ENCODE measurements at places on chromosomes 11 and 22. TPM values are rescaled to one million over a fixed set of nuclear protein-coding genes. Genes with fewer than 3 reads are reported as not detected.

The FERMT3 gene
- total RNA-seq: 176 TPM

The GSTT4 gene
- total RNA-seq: not detected

The MS4A4E gene
- total RNA-seq: not detected

The RGL4 gene
- 24.1 TPM for total RNA-seq

The FOLR2 gene
- not detected for total RNA-seq

The FAM111B gene
- 22.6 TPM for total RNA-seq

The CD3G gene
- 103 TPM for total RNA-seq

The SCGB1D4 gene
- total RNA-seq: not detected

The INS gene
- total RNA-seq: not detected

The GRAP2 gene
- total RNA-seq: 29.4 TPM

The DDX25 gene
- not detected for total RNA-seq

The LRRN4CL gene
- total RNA-seq: not detected

- H3K4me3 ChIP-seq: peak overlapping the region; percentile 62
- H3K36me3 ChIP-seq: peaks cover 2% of the 10 kb centered on the region
- peak overlapping the region; percentile 79 for H3K27ac ChIP-seq
- H3K27me3 ChIP-seq: no peaks in the 10 kb centered on the region
- DNase-seq: peak; percentile 83
These were observed 10.5 kb upstream of the C11orf24 start for GRCh38 chr11:68282141-68282860.

DNA sequence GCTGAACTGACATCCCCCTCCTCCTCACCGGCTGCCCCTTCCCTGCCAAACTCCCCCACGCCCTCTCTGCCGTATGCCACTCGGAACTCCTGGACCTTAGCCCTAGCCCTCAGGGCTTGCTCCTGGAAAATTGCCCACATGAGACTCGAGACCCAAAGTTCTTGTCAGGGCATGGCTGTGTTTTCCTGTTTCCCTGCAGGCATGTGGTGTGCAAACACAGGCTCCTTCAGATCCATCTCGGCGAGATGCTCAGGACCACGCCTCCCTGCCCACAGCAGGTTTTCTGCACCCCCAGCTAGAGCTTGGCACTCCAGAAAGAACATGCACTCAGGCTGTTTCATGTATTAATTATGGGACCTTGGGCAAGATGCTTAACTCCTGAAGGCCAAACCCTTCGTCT lies 1480.4 kb downstream of the BRD1 start:
- no peak overlapping the region for H3K4me3 ChIP-seq
- no peaks in the 10 kb centered on the region for H3K36me3 ChIP-seq
- DNase-seq: no peak

GRCh38 chr11:109970516-109971183 lies 122.5 kb upstream of the ZC3H12C start:
- H3K36me3 ChIP-seq: no peaks in the 10 kb centered on the region
- peaks cover 6% of the 10 kb centered on the region for H3K4me1 ChIP-seq
- H3K27ac ChIP-seq: no peak overlapping the region
- DNase-seq: no peak

GRCh38 chr11:69333879-69334278 lies 39.9 kb downstream of the MYEOV start:
- H3K27me3 ChIP-seq: no peaks in the 10 kb centered on the region
- no peak overlapping the region for H3K4me3 ChIP-seq
- no peak overlapping the region for H3K27ac ChIP-seq
- H3K36me3 ChIP-seq: peaks cover 2% of the 10 kb centered on the region
- no peak for DNase-seq
- peaks cover 28% of the 10 kb centered on the region for H3K4me1 ChIP-seq

GRCh38 chr11:125285844-125286243 lies 121.3 kb downstream of the PKNOX2 start:
- no peak overlapping the region for H3K27ac ChIP-seq
- H3K36me3 ChIP-seq: no peaks in the 10 kb centered on the region
- H3K27me3 ChIP-seq: peaks cover 2% of the 10 kb centered on the region
- no peak for DNase-seq
- H3K4me3 ChIP-seq: no peak overlapping the region

- peaks cover 1% of the 10 kb centered on the region for H3K27me3 ChIP-seq
- H3K36me3 ChIP-seq: peaks cover 5% of the 10 kb centered on the region
- DNase-seq: no peak
- no peaks in the 10 kb centered on the region for H3K4me1 ChIP-seq
These were observed 65.0 kb downstream of the SLC36A4 start for GRCh38 chr11:93132836-93133235.

DNA sequence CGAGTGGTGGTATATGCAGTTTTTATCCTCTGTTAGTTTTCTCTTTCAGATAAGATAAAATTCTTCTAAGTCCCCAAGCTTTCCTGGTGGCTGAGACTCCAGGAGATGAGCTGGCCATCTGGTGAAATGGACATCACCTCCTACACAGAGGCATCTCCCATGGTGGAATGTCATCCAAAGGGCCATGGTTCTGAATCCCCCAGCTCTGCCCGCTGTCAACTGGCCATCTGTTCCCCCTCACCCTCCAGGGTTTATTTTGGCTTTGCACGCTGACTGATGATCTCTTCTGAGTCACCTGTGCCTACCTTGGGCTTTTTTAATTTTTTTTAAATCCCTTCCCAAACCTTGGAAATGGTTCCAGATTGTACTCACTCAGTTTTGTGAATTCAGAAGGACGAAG lies 142.2 kb downstream of the HIPK3 start:
- H3K27ac ChIP-seq: no peak overlapping the region
- H3K4me3 ChIP-seq: no peak overlapping the region
- H3K27me3 ChIP-seq: peaks cover 12% of the 10 kb centered on the region
- H3K36me3 ChIP-seq: no peaks in the 10 kb centered on the region
- no peak for DNase-seq

DNA sequence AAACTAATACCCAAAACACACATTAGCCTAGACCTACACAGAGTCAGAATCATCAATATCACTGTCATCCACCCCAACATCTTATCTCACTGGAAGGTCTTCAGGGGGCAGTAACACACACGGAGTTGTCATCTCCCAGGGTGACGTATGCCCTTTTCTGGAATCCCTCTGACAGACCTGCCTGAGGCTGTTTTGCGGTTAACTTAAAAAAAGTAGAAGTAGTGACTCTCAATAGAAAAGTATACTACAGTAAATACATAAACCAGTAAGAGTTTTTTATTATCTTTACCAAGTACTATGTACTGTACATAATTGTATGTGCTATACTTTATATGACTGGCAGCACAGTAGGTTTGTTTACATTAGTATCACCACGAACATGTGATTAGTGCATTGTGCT lies 80.5 kb downstream of the PGR start:
- no peak overlapping the region for H3K4me3 ChIP-seq
- H3K27me3 ChIP-seq: no peaks in the 10 kb centered on the region
- DNase-seq: no peak
- no peaks in the 10 kb centered on the region for H3K36me3 ChIP-seq
- no peak overlapping the region for H3K27ac ChIP-seq

DNA sequence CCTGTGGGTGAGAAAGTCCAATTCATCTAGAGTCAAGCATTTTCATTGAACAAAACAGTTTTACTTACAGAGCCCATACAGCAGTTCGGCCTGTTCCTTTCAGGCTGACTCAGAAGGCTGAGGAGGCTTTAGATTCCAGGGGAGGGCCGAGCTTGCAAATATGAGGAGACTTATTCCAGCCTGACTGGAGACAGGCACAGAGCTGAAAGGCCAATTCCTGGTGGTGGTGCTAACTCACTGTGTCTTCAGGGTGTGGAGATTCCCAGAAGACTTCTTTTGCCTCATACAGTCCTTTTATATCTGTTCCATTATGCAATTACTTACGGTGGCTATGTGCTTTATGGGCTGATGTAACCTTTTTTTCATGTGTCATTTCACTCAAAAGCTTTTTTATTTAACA lies at the start of gene OR51E2:
OR51E2 (minus strand) TSS at position 269 of the 400 bp plus-strand sequence. CDS start 15,142 bp downstream, outside the sequence.
- no peak within 1 kb of the TSS for H3K4me3 ChIP-seq
- peaks cover 10% of the 10 kb centered on the region for H3K27me3 ChIP-seq
- H3K27ac ChIP-seq: no peak within 1 kb of the TSS
- no peak for DNase-seq
- H3K36me3 ChIP-seq: no peaks in the 10 kb centered on the region

- no peaks in the 10 kb centered on the region for H3K36me3 ChIP-seq
- H3K27ac ChIP-seq: no peak overlapping the region
- H3K27me3 ChIP-seq: no peaks in the 10 kb centered on the region
- no peak for DNase-seq
- no peaks in the 10 kb centered on the region for H3K4me1 ChIP-seq
These were observed 333.3 kb downstream of the MIAT start for GRCh38 chr22:26990503-26991189.

DNA sequence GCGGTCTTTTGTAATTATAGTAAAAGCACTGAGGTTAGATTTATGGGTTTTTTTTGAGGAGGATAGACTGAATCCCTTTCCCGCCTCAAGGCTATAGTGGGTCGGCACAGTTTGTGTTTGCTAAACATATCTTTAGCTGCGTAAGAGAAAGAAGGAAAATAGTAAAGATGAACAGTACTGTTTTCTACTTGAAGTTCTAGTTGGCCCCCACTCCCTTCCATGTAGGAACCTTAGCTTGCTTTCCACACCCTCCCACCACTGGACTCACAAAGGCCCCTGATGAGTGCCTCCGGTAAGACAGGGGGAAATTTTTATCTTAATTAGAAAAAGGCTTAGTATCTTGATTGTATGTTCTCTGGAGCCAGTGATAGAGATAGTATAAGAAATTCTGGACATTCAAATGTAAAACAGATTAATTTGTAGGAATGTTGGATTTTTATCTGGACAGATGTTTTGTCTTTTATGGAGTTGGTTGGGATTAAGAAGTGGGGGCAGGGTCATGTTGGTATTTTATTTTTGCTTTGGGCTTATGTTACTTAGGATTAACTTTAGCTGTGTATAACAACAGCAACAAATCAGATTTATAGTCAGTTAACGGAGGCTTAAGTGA lies 49.4 kb downstream of the PTPRJ start:
- peaks cover 51% of the 10 kb centered on the region for H3K4me1 ChIP-seq
- no peaks in the 10 kb centered on the region for H3K36me3 ChIP-seq
- peak overlapping the region; percentile 16 for H3K27ac ChIP-seq
- no peak for DNase-seq
- H3K27me3 ChIP-seq: no peaks in the 10 kb centered on the region

- H3K4me1 ChIP-seq: peaks cover 63% of the 10 kb centered on the region
- H3K36me3 ChIP-seq: peaks cover 29% of the 10 kb centered on the region
- H3K27ac ChIP-seq: peak overlapping the region; percentile 94
- no peaks in the 10 kb centered on the region for H3K27me3 ChIP-seq
These were observed 450 bp downstream of the CBX6 start for GRCh38 chr22:38871360-38872171.

DNA sequence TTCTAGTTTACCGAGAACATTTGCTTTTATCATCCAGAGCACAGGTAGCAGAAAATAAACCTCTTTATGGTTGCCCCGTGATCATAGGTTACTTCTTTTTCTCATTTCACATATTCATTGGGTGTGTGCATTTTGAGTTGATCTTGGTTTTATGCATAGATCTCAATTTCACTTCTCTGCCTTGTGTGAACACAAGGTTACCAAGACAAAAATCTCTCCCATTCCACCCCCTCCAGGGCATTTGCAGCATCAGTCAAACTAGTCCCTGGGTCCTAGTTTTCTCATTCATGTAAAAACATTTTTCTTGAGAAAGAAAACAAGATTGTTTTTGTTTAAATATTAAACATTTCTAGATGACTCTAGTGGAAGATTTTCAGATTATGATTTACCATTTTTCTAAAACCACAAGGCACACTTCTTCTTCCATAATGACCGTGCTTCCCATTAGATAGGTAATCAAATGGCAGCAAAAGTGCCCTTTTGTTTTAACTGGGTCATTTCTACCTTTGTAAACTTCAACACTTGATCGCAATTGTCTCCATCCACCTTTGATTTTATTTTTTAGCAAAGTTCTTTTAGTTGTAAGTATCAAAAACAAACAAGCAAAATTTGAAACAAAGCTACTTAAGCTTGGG lies 526.6 kb upstream of the CADM1 start:
- H3K4me3 ChIP-seq: no peak overlapping the region
- H3K36me3 ChIP-seq: no peaks in the 10 kb centered on the region
- peaks cover 2% of the 10 kb centered on the region for H3K27me3 ChIP-seq
- H3K27ac ChIP-seq: no peak overlapping the region

GRCh38 chr11:118343981-118344515 lies at the start of gene CD3G:
Gene CD3G (plus strand): TSS chr11:118344344. CDS start chr11:118344424, 80 bp downstream.
- H3K4me1 ChIP-seq: peaks cover 50% of the 10 kb centered on the region
- H3K4me3 ChIP-seq: peak within 1 kb of the TSS; percentile 81
- DNase-seq: peak; percentile 81
- peak within 1 kb of the TSS; percentile 100 for H3K27ac ChIP-seq
- no peaks in the 10 kb centered on the region for H3K27me3 ChIP-seq

- DNase-seq: no peak
- H3K4me1 ChIP-seq: no peaks in the 10 kb centered on the region
- no peaks in the 10 kb centered on the region for H3K27me3 ChIP-seq
These were observed 1949.4 kb upstream of the RAG2 start for GRCh38 chr11:38547462-38547861.

- DNase-seq: no peak
- peaks cover 9% of the 10 kb centered on the region for H3K36me3 ChIP-seq
- H3K27ac ChIP-seq: no peak overlapping the region
These were observed 51.6 kb downstream of the CEP164 start for GRCh38 chr11:117378976-117379865.

- H3K27ac ChIP-seq: no peak overlapping the region
- H3K4me1 ChIP-seq: no peaks in the 10 kb centered on the region
- DNase-seq: peak; percentile 5
- no peaks in the 10 kb centered on the region for H3K27me3 ChIP-seq
- no peak overlapping the region for H3K4me3 ChIP-seq
These were observed 737.2 kb downstream of the LRRC4C start for GRCh38 chr11:40722179-40722795.

GRCh38 chr22:17930455-17931313 lies 93.7 kb downstream of the MICAL3 start:
- H3K36me3 ChIP-seq: no peaks in the 10 kb centered on the region
- no peak for DNase-seq
- H3K4me1 ChIP-seq: peaks cover 8% of the 10 kb centered on the region
- H3K27ac ChIP-seq: no peak overlapping the region

DNA sequence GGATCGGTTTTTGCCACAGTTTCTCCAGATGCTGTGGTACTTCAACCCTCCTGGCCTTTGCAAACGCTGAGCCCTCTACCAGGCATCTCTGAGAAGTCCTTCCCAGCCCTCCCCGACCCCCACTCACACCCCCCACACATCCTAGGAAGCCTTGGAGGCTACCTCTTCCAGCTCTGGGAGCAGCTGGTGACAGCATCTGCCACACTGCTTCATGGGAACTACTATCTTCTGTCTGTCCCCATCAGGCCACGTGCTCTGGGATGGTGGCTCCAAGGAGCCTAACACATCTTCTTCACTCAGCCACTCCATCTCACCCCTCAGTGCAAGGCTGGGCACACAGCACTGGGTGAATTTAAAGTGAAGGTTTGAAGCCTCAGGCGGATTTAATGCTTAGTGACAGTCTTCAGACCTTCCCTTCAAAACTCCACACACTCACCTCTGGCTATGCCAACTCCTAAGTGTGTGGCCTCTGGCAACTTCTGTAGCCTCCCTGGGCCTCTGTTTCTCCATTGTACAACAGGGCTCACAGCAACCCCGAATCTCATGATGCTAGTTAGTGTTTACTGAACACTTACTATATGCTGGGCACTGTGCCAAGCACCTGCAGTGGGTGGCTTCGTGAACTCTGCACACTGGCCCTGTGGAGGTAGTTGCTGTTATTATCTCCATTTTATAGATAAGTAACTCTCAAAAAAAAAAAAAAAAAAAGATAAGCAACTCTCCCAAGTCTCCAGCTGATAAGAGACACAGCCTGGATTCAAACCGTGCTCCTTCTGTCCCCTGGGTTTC lies 7.3 kb upstream of the TP53I11 start:
- no peak for DNase-seq
- no peak overlapping the region for H3K4me3 ChIP-seq
- no peaks in the 10 kb centered on the region for H3K36me3 ChIP-seq
- H3K4me1 ChIP-seq: peaks cover 6% of the 10 kb centered on the region

Measured in activated naive CD4-positive, alpha-beta T cell treated with anti-CD3 and anti-CD28 coated beads for 36 hours (primary cell).